GM12864 (cell line): ENCODE measurements at places on chromosomes 11 and 22.

- no peak for DNase-seq
Observed at GRCh38 chr22:40728731-40729189, 49.5 kb downstream of the MCHR1 start.

DNA sequence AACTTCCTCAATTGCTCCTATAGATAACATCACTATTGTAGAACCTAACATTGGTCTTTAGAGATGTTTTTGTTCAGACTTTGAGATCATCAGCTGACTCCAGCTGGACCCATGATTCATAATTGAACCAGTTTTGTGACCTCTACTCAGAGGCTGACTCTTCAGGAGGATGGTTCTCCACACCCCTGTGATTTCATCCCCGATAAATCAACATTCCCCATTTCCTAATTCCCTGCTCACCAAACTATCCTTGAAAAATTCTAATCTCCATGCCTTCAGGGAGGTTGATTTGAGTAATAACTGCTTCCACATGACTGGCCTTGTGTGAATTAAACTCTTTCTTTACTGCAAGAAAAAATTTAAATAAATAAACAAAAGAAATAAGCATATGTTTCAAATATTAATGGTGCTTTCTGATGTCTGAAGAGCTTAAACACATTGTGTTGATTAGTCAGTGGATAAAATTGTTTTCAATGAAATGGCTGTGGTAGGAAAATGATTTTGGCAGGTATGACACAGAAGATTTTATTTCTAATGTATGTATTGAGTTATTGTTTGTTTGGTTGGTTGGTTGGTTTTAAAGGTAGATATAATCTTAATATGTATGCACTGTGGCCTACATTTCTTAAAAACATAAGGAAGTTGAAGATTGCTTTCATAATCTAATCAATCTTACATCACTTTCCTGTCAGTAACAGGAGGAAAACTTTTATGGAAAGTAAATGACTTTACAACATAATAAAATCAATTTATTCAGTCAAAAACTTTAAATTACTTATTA is 427.9 kb upstream of the CCDC179 start:
- DNase-seq = no peak

DNA sequence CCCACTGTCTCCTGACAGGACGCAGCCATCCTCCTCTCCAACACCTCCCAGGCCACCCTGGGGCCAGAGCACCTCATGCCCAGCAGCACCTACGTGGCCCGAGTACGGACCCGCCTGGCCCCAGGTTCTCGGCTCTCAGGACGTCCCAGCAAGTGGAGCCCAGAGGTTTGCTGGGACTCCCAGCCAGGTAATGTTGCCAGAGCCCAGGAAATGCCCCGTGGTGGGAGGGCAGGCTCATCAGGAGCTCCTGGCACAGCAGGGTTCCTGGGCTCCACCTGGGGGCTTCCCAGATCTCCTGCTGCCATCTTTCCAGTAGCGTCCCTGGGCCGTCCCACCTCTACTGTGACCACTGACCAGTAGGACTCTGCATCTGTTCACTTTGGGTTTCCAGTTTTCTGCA is 16.2 kb downstream of the CSF2RB start:
- no peak for DNase-seq

GRCh38 chr22:38834215-38834953 is 9.4 kb downstream of the NPTXR start:
- no peak for DNase-seq

DNA sequence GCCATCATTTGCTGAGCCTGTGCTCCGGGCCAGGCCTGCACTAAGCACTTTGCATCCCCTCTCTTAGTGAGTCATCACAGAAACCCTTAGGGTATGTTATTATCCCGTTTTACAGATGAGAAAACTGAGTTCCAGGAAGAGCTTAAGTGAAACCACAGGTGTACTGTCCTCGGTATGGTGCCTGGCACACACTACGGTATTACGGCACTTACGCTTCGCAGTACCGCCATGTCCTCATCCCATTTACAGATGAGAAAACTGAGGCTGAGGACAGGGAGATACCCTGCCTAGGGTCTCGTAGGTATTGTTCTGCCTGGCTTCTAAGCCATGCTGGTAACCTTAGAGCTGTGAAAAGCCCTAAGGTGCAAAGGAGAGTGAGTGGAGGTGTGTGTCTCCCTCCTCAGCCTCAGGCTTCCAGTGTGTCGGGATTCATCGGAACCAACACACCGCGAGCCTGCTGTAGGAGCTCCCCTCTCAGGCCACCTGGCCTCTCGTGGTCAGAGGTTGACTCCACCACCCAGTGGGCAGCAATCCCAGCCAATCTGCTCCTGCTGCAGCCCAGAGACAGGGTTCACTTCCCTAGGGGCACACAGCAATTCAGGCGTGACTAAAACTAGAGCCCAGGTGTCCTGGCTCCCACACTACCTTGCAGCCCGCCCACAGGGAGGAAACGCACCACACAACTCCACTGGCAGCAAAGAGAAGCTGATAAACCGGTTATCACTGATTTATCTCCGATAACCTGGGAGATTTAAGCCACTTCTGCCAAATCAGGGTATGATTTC is 39.6 kb upstream of the HMOX1 start:
- no peak for DNase-seq

GRCh38 chr11:133581091-133581490 is 48.8 kb upstream of the OPCML start:
- no peak for DNase-seq

DNA sequence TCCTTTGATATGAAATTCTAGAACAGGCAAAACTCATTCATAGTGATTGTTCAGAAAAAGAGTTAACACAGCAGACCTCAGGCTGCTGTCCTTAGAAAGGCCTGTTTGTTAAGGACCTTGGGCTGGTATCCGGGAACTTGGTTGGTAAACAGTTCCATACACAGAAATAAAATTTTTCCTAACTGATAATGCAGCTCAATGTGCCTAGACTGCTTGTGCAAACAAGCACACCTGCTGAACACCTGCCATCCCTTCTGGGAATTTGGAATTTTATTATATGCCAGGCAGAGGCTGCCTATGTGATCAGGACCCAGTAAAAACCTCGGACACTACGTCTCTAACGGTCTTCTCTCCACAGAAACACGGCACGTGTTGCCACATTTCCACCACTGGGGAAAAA is 11.5 kb downstream of the THAP12 start:
- DNase-seq = no peak

- no peak for DNase-seq
Observed at GRCh38 chr11:1665313-1665712, 31.7 kb upstream of the KRTAP5-6 start.

DNA sequence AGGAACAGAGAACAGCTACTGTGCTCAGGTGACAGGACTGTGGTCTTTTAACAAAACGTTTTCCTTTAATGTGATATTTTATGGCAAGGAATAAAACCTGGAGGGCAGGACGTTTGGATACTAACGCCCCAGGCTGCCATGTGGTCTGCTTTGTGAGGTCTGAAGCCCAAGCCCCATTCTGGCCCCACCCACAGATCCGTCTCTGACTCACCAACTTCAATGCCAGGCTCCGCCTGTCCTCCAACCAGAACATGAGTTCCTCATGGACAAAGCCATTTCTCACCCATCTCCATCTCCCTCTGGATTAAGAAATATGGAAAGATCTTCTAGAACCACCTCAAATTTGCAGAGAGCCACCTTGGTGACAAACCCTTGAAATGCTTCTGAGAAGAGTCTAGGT is 148.8 kb downstream of the CRYBB2 start:
- DNase-seq = no peak

GRCh38 chr11:84930863-84931262 is 696.3 kb downstream of the DLG2 start:
- no peak for DNase-seq

DNA sequence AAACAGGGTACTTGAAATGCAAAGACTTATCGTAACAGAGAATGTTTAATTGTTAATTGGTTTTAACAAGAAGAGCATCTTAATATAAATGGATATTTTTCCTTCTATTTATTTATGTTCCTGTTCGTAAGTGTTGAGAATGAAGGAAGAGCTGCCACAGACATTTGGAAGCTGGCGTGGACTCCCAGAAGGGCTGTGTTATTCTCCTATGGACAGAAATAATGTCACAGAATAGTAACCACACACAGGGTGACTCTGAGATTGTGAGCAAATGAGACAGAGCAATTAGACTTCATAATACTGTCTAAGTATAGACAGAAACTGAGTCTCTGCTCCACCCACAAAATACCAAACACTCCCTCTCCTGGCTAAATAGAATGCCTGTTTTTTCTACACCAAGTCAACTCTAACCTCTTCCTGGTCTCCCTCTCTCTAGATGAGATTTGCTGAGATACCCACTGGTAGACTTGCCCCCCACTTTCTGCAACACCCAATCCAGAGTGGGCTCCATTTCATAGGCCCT is 6.1 kb downstream of the APOL3 start:
- DNase-seq = no peak

DNA sequence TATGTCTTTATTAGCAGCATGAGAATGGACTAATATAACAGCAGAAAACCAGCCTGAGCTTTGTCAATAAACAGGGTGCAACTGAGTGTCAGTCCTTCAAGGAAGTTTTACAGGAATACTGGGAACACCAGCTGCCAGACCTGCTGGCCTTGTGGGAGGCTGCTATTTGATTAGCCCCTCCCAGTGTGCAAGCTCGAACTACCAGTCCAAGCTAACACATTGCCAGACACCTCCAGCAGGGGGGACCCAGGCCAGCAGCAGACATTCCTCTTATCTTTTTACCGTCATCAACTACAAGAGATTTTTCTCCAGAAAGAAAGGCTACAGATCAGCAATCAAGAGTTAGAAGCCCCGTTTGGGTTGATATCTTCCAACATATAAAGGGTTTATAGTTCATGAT is 942.8 kb upstream of the TENM4 start:
- no peak for DNase-seq

- no peak for DNase-seq
Observed at GRCh38 chr11:73366953-73367352, 9.2 kb upstream of the RELT start.

DNA sequence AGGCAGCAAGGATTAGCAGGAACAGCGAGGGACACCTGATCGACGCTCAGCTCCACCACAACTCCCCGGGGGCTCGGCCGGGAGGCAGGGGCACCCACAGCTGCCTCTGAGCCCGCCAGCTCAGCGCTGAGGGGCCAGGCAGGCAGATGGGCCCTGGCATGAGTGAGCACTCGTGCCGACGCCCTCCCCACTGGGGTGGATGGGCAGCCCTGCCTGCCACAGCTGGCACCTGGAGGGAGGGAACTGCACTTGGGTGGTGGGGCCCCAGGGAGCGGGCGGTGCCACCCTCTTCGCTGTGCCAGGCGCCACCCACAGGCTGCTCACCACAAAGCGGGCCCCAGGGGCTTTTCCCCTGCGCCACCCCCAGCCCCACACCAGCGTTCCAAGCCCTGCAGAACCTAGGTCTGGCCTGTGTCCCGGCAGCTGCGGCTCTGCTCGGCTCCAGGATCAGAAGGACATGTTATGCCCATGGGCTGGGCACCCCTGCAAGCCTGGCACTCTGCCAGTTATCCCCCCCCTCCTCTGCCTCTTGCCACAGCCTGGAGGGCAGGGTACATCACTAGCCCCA is 28.8 kb downstream of the WNT7B start:
- no peak for DNase-seq

- no peak for DNase-seq
Observed at GRCh38 chr11:122803306-122803705, 35.0 kb upstream of the CRTAM start.

GRCh38 chr11:62804310-62805075 is 747 bp downstream of the NXF1 start:
- no peak for DNase-seq

GRCh38 chr11:441418-442274 is at the start of gene ANO9:
Gene ANO9, minus strand, starts transcription at chr11:442011. Its CDS starts 85 bp downstream, at chr11:441926.
- no peak for DNase-seq

- no peak for DNase-seq
Observed at GRCh38 chr11:62410972-62411371, 7.9 kb upstream of the SCGB1A1 start.

- DNase-seq = no peak
Observed at GRCh38 chr11:123584737-123585136, 69.7 kb downstream of the SCN3B start.

GRCh38 chr11:65787649-65788622 is 1.1 kb downstream of the OVOL1 start:
- DNase-seq = no peak

DNA sequence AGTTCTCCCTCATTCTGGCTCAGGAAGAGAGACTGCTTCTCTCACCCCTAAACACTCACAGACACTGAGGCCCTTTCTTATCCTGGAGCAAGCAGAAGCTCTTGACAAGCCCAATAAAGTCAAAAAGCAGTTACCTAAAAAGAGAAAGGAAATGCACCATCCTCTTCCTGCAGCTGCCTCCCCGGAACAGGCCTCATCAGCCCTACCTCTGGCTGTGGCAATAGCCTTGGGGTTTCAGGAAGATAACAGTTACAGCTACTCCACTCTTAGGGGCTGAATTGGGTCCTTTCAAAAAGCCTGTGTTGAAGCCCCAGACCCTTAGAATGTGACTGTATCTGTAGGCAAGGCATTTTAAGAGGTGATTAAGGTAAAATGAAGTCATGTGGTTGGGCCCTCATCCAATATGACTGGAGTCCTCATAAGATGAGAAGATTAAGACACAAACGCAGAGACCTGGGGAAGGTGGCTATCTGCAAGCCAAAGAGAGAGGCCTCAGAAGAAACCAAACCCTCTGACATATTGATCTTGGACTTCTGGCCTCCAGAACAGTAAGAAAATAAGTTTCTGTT is 3.5 kb upstream of the LGALS12 start:
- DNase-seq = no peak

DNA sequence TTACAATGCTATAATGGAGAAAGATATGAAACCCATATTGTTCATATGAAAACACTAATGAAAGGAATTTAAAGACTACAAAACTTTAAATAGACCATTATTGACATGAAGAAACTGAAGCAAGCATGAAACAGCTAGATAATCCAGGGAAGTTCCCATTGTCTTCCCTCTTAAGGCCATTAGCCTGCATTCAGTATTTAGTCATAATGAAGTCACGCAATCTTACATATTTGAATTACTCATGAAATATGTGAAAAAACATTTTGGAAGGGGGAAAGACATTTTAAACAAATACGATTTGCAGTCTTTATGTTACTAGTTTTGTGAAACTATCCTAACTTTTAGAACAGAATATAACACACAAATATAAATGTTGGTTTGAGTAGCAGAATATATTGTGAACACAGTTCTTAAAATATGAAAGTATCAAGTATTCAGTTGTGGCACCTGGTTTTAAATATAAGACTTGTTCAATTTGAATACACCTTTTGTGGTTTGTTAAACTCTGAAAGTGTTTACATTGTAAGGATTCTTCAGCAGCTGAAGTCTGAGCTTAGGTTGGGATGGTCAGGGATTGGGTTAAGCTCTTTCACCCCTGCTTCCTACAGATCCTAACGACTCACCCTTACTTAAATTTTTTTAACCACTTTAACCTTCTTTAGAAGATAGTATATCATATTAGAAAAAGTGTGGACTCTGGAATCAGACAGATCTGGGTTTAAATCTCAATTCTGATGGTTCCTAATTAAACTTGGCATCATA is 500.3 kb upstream of the TENM4 start:
- DNase-seq = no peak

GRCh38 chr11:109304159-109304558 is 117.8 kb upstream of the C11orf87 start:
- DNase-seq = no peak

DNA sequence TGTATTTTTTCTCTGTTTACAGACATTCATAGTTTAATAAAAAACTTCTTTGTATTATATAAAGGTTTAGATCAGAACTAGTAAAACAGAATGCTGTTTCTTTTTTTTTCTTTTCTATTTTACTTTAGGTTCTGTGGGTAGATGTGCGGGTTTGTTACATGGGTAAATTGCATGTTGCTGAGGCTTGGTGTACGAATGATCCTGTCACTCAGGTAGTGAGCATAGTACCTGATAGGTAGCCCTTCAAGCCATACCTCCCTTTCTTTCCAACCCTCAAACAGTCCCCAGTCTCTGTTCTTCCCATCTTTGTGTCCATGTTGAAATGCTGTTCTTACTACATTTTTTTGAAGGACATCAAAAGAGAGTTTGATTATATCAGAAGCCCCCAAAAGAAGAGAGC is 3.2 kb downstream of the ATM start:
- DNase-seq = no peak
